NCI-H1105 treated with DMSO at 0.1 percent for 48 hours (cell line): ENCODE measurements at places on chromosomes 12 and 14.
A peak's percentile ranks its signal among the peaks of the same experiment; 100 is the strongest.

DNA sequence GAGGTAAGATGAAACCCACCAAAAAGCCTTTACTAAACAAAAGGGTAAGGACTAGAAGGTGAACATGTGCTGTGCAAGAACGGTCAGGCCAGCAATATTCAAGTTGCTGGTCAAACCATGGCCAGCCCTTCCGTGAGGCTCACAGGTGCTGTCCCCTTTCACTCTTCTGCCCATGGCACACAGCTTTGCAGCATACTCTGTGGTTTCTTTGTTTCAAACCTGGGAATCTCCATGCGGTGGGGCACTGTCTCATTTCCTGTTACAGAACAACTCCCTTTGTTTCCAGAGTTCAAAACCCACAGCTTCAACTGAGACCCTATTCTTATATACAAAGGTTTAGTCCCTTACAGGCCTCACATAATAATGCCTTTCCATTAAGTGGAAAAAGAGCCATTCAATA lies 1.7 kb upstream of the OVCH1 start:
- DNase-seq, result no peak

GRCh38 chr14:94163796-94164195 lies 10.3 kb upstream of the PPP4R4 start:
- no peak for DNase-seq

GRCh38 chr14:38255673-38256532 lies at the start of gene CLEC14A:
Gene CLEC14A, minus strand, starts transcription at chr14:38256093. Its CDS starts 71 bp downstream, at chr14:38256022.
- no peak for DNase-seq

DNA sequence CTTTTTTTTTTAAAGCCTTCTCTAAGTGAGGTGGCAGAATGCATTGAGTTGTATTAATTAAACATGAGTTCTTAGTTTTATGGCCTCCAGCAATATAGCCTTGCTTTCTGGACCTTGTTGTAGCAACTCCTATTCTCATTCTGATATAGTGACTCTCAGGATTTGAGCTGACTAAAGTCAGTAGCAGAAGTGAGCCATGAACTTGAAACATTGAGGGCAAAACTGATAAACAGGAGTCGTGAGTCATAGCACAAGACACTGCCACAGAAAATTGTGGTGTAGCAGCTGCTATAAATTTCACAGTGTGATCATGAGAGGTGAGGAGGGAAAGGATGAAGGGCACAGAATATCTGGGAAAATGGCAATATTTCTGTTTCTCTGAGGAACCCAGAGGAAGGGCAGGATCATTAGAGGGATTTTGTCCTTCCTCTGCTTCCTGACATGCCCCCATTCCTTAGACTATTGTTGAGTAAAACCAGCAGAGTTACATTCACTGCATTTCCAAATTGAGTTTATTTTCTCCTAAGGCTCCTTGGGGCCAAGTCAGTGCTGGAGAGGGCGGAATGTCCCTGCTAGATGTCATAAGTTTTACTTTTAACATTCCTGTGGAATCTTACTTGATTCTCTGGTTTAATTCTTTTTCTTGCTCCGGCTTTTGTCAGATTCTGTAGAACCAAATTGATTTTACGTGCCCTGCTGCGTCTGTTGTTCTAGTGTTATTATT lies 7.5 kb downstream of the KLRG1 start:
- no peak for DNase-seq

DNA sequence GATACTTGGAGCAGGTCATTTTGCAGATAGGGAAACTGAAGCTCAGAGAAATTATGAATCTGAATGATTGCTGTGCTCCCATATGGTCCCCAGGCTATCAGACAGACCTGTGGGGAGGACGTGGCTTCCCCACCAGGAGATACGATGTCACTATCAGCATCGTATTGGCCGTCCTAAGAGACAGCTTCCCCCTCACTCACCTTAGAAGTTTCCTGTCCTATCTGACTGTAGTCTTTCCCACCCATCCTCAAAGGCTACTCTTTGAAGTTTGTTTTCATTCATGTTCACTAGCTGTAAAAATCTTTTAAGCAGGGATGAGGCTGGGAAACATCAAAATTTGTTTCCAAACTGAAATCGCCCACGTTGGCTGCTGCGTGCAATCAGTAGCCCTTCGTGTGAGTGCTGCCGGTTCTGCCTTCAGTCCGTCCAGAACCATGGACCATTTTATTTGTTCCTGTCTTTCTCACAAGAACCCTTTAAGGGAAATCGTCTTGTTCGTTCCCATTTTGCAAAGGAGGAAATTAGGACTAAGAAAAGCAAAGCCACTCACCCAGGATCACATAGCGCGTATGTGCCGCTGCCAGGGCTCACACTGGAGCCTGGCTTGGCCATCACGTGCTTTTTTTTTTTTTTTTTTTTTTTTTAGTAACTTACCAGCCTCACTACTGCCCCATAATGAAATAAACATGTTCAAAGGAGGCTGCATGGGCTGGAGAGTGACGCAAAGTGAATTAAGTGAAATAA lies 1.0 kb upstream of the KDM2B start:
- DNase-seq, result no peak

GRCh38 chr12:27672643-27673042 lies 23.6 kb upstream of the REP15 start:
- DNase-seq, result no peak

DNA sequence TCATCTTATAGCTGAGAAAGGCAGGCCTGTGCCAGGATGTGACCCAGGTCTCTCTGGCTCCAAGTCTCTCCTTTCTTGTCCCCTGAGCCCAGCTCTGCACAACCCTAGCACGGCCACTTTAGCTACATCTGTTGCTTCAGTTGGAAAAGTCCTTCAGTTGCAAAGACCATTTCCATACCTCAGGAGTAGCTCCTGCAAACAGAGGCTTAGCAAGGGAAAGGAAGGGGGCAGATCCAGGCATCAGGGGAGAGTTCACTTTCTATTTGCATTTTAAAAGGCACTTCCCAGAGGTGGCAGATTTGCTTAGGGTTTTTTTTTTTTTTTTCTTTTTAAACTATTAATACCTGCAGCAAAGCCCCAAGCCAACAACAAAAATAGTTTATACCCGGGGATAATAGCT lies 3.0 kb upstream of the PITPNM2 start:
- DNase-seq, result no peak

GRCh38 chr14:103716091-103716801 lies 636 bp downstream of the ZFYVE21 start:
- no peak for DNase-seq

GRCh38 chr12:122032580-122032979 lies 10.9 kb downstream of the BCL7A start:
- no peak for DNase-seq

DNA sequence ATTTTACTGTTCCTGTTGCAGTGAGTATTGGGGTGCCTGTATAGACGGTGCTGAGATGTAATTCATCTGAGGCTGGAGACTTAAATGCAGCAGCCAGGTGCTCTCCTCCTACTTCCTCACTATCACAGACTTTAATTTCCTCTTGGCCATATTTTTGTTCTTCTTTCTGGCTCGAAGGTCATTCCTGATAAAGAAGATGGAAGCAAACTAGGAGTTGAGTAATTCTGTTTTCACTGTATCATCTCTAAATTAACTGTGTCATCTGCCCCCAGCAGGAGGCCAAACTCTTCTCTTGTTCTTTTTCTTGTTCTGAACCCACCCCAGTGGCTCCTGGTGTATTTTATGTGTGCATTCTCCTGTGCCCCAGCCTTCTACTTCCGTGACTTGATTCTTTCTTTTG lies 141.7 kb upstream of the ARHGAP5 start:
- DNase-seq, result no peak

DNA sequence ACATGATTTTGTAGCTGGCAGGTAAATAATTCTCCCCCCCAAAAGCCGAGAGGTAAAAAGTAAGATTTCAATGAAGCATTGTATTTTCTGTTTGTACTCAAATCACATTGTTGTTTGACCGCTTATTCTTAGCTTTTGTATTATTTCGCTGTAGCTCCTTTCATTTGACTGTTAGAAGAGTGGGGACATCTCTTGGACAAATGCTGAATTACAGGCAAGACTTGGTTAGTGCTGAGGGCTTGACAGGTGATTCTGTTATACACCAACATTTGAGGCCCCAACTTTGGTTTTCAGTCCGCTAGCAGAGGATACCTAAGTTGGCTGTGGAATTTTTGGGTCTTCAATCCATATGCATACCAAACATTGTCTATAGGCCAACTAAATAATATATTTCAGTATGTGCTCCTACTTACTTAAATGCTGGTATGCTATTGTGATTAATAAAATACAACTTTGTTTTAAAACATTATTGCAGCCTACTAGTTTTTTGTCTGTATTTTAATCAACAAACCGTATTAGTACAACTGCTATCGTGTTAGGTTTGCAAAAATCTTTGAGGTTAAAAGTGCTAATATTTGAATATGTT lies 102.2 kb downstream of the ERC1 start:
- DNase-seq, result peak; percentile 64

DNA sequence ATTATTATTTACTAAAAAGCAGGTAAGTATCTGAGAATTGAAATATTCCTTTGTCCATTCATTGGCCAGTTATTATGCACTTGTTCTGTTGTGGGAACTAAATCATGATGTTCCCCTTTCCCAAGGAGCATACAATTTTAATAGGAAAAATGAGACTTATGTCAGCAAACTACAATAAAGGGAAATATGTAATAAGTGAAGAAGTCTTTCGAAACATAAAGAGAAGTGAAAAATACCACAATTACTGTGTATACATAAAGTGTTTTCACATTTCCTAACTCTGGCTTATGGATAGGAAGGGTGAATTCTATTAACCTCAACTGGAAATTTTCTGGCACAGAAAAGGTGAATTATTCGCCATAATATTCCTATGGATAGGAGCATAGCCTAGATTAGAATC lies 78.4 kb upstream of the DNM1L start:
- DNase-seq, result no peak

GRCh38 chr12:21509768-21510167 lies 8.2 kb downstream of the GOLT1B start:
- no peak for DNase-seq

- DNase-seq, result no peak
Measured at GRCh38 chr12:26271889-26272492, 76.6 kb downstream of the SSPN start.

DNA sequence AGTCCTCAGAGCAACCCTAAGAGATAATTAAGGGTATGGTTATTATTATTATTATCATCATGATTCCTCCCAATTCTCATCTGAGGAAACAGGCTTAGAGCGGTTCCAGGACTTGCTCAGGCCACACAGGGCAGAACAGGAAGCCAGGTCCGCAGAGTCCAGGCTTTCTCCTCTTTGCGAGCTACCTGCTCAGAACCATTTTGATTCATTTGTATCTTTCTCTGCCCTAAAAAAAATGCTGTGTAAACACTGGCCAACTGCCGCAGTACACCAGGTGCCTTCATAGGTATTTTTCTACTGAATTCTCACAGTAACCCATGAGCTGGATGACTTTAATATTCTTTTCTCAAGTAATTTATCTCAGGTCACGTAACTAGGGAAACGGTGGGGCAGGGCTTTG lies 45.3 kb downstream of the ST8SIA1 start:
- no peak for DNase-seq

GRCh38 chr14:101242442-101243385 lies 318.6 kb upstream of the DIO3 start:
- no peak for DNase-seq

DNA sequence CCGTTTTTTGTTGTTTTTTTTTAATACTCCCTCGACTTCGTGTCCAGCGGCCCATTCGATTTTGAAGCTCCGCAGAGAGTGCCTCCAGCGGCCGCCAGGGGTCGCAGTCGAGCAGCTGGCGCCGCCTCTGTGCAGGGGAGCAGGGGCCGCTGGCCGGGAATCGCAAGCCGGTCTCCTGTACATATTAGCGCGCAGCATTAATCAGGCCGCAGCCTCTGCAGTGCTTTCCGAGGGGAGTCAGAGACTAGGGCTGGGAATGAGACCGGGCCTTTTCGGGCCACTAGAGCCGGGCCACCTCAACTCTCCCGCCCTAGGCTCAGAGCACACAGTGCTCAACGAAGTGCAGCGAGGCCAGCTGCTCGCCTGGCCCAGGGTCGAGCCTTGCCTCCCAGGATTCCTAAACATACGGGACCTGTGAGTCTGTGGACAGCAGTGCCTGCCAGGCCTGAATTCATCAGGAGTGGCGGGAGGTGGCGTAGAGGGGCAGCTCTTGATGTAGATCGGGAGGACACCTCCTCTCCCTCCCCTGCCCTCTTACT lies 81.8 kb downstream of the EMP1 start:
- peak; percentile 64 for DNase-seq

DNA sequence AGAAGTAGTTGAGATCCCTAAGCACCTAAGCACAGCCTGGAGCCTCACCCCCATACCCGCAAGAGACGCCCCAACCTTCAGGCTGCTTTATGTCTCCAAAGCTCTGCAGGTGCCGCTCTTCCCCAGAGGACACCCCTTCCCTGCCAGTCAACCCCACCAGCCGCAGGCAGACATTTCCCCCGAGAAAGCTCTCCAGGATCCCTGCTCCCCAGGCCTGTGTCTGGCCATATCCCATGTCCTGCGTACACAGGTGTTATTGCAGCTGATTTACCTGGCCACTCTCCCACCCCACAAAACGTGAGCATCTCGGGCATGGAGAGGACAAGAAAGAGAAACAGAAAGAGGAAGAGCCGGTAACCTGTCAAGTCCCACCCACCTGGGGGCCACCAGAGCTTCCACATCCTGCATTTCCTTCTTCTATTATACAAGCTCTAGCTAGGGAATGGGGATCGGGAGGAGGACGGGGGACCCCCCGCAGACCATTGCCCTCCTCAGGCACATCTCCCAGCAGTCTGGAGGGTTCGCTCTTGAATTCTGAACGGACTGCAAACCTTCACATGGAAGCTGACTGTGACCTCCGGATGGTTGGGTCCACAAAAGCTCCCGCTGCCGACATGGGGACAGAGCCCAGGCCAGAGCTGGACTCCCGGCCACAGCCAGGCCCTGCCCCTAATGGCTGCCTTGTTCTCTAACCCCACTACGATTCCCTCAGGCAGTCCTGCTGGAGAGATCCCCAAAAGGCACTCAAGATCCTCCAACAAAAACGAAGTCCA lies 17.6 kb downstream of the CCDC88C start:
- DNase-seq, result no peak

DNA sequence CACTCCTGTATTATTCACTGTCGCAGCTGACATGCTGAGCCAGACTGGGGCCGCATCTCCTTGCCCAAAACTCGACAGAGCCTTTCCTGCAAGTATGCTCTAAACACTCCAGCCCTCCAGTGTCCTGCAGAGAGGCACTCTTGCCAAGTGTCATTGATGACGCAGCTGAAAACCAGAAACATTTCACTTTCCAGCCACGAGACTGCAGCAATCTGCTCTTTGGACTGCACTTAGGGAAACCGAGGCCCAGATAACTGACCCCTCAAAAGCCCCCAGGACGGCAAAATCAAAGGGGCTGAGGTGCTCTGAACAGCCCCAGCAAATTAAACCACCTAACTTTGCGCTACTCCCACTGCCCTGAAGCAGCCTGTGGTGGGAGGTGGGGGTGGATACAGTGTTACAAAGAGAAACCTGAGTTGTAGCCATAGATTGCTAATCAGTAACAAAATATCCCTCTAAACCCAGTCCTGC lies 2.6 kb downstream of the CCDC85C start:
- no peak for DNase-seq

GRCh38 chr14:31536201-31536960 lies 24.8 kb upstream of the NUBPL start:
- DNase-seq, result no peak

DNA sequence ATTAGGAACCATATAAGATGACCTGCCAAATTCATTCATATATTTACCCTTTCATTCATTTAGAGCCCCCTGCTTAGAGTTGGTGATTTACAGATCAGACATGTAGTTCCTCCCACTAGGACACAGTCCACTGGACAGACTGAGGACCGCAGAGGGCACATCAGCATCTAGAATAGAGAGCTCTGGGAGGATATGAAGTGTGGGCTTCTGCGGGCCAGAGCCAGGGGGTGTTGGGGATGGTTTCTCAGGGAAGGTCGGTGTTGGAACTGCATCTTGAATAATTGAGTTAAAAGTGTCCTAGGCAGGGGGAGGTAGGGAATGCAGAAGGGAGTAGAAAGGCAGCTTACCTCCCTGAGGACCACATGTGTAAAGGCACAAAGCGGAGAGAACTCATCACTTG lies 42.9 kb downstream of the KLC1 start:
- DNase-seq, result no peak
